Stimulated activated CD4-positive, alpha-beta T cell treated with anti-CD3 and anti-CD28 coated beads, TNF-alpha, amount 100 ng/mL, for 4 hours (primary cell): ENCODE measurements at places on chromosomes 16 and 17.

DNA sequence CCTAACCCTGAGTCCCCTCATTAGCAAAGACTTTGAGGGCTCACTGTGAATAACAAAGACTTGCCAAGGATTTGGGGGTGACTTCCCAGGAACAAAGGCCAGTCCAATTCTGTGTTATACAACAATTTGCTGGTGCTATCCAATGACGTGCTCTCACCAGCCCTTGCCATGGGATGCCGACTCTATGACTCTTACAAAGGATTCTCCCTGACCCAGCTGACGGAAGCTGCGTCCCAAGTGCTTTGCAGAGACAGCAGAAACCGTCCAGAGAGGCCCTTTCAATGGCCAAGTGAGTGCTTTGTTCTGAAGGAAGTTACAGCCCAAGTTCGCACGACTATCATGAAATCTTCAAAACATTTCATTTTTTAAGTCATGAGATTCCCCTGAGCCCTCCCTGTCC lies 345.3 kb upstream of the TNRC6C start:
- no peak for DNase-seq

DNA sequence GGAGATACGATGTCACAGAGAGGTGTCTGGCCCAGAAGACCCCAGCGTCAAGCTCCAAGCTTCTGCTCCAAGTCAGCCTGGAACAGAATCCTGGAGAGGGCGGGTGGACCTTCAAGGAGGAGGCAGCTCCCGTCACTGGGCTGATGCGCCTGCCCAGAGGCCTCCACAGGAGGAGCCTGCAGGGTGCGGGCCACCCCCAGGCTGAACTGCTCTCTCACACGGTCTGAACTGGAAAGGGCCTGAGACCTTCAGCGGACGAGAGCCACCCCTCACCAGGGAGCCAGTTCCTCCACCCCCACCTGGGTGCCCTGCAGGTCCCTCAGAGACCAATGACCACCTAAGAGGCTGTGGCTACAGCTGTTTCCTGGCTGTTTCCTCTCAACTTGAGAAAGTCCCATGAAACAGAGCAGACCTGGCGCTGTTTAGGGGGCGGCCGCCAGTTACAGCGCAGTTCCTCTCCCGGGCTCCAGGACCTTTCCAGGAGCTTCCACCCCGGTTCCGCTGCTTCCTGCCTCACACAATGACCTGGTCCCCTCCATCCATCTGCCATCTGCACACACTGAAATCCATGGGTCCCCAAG lies 36.0 kb upstream of the KLHDC4 start:
- DNase-seq, result no peak

GRCh38 chr16:51243936-51244436 lies 92.9 kb upstream of the SALL1 start:
- DNase-seq, result no peak

GRCh38 chr16:13503960-13504635 lies 415.9 kb upstream of the ERCC4 start:
- no peak for DNase-seq

GRCh38 chr17:49071106-49071505 lies 61.5 kb upstream of the B4GALNT2 start:
- DNase-seq, result no peak

GRCh38 chr17:74307984-74308773 lies 17.8 kb upstream of the KIF19 start:
- no peak for DNase-seq

- DNase-seq, result no peak
Observed at GRCh38 chr16:85583491-85584181, 29.5 kb upstream of the GSE1 start.

- DNase-seq, result no peak
Observed at GRCh38 chr16:56538331-56538730, 18.5 kb upstream of the BBS2 start.

DNA sequence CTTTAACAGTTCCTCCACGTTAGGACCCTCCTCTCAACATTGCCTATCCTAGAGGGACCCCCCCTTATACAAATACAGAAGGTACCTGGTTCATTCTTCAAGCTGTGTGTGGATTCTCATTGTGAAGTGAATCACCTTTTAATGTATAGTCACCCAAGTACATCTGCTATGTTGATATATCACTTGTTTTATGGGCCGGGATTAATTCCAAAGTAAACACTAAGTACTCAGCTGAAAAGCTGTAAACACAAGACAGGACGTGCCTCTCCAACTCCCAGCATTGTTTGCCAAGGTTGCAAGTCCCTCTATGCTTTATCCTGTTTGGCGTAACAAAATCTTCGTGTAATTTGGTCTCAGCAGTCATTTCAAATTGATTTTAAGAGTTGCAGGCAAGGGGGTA lies 123.6 kb downstream of the RBFOX1 start:
- no peak for DNase-seq

GRCh38 chr16:58198022-58198683 lies at the start of gene CSNK2A2:
TSS of gene CSNK2A2 (minus strand) at chr16:58198106. CDS start at chr16:58197736, 370 bp downstream.
- DNase-seq, result peak; percentile 39

DNA sequence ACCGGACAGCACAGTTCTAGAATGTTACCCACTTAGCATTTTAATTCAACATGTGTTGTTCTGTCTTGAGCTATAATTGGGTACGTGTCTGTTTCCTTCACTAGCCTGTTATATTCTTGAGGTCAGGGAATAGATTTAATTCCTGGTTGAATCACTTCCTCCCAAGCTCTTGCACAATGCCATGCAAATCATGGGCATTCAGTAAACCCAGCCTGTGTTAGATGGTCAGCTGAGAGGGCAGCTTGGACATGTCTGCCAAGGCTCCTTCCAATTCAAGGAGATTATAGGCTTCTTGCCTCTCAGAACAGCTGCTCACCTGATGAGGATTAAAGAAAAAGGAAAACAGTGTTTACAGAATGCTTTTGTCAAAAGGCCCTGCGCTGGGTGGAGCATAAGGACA lies 12.6 kb downstream of the C1QTNF1 start:
- no peak for DNase-seq

- DNase-seq, result no peak
Observed at GRCh38 chr16:75287708-75288107, 36.3 kb upstream of the BCAR1 start.

- DNase-seq, result no peak
Observed at GRCh38 chr16:12111223-12111622, 134.7 kb downstream of the SNX29 start.

DNA sequence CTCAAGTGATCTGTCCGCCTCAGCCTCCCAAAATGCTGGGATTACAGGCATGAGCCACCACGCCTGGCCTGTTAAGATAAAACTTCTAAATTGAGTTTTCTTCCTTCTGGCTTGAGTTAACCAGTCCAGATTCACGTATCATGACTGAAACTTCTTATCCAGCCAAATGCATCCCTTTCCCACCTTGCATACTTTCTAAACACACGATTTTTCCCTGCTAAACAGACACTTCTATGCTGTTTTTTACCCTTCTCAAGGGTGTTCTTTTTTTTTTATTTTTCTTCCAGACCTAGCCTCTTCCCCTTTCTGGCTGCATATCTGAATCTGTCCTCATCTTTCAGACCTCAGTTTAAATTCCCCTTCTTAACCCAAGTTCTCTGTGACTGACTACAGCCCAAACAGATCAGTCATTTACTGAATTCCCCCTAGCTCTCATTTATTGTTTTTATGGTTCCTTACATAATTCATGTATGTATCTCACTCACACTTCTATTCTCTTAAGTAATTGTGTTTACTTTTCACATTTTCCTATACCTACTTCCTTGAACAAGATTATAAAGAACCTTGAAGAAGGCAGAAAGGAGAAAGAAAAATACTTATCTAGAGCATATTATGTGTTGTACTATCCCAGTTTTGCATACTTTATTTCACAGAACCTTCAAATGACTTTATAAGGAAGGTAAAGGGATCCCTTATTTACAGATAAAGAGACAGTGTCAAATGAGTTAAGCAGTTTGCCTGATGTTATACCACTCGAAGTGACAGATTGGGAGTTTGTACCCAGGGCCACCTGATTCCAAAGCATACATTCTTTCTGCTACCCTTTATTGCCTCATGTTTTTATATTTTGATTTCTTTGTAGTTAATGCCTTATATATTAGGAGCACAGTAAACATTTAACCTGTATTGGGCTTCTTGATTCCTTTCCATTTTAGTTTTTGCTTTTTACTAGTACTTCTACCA lies 5.2 kb downstream of the EVI2B start:
- no peak for DNase-seq

DNA sequence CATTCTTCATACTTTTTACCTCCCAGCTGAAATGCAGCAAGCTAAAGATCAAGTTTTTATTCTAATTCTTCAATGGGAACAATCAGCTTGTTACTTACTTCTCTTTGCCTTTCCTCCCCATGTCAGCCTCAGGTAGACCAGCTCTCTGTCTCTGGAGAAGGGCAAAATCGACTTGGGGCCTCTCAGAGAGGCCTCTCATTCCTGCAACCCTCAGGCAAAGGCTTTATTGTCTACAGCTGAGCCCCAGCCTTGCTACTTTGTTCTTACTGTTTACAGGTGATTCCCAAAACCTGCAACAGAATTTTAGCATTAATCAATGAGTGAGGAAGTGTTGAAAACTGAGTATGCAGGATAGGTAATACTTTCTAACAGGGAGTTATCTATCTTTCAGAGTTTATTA lies 148.6 kb downstream of the KIF2B start:
- no peak for DNase-seq

DNA sequence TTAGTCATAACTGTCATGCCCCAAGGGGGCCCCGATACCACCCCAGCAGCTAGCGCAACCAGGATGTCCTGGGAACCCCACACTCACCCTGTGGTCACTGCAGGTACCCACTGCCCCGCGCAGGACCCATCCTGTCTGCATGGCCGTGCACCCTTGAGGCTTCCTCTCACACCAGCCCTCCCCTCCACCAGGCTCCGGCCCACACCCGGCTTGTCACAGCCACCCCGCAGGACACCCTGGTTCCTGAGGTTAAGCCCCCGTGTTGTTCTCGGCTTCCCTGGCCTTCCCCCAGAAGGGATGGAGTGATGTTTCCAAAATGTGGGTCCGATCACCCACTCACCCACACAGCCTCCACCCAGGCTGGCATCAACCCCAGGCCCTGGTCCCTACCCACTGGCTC lies 7.5 kb downstream of the DNASE1L2 start:
- no peak for DNase-seq

GRCh38 chr16:79613009-79613408 lies 12.5 kb upstream of the MAF start:
- no peak for DNase-seq

DNA sequence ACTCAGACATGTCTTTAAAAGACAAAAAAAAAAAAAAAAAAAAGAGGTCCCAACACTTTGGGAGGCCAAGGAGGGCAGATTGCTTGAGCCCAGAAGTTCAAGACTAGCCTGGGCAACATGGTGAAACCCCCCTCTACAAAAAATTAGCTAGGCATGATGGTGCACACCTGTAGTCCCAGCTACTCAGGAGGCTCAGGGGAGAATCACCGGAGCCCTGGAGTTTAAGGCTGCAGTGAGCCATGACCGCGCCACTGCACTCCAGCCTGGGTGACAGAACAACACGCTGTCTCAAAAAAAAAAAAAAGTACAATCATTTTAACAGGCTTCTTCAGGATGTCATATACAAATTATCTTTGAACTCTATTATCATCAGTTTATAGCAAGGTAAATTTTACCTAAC lies 22.0 kb downstream of the C16orf87 start:
- DNase-seq, result no peak

DNA sequence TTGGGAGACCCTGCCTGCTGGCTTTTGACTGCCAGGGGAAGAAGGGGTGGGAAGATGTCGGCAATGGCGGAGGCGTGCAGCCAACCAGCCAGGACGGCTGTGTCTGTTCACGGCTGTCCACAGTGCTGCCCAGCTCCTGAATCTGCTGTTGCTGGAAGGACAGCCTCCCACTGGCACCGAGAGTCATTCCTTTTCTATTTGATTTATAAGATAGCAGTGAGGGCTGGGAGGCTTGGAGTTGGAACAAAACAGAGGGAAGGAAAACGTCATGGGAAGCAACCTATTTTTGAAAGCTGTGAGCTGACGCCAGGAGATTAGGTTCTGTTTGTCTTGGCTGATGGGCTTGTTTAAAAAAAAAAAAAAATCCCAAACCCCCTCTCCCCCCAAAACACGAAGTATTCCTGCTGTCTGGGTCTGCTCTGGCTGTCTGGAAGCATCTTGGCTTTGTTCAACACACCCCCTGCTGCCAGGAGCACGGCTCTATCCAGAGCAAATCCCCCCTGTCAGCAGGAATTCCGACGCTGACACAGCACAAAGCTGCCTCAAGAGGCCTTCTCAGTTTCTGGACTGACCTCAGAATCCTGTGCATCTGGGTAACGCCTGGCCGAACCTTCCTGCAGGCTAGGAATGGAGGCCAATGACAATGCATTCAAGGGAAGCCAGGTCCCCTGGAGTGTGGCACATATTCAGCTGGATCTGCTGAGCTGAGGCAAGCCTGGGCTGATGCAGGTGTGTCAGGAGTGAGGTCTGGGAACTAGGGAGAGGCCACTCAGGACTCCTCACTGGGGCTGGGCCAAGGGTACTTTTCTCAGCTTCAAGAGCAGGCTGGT lies 41.0 kb upstream of the SREBF1 start:
- DNase-seq, result no peak

GRCh38 chr16:68062910-68063393 lies 22.2 kb upstream of the NFATC3 start:
- DNase-seq, result no peak

DNA sequence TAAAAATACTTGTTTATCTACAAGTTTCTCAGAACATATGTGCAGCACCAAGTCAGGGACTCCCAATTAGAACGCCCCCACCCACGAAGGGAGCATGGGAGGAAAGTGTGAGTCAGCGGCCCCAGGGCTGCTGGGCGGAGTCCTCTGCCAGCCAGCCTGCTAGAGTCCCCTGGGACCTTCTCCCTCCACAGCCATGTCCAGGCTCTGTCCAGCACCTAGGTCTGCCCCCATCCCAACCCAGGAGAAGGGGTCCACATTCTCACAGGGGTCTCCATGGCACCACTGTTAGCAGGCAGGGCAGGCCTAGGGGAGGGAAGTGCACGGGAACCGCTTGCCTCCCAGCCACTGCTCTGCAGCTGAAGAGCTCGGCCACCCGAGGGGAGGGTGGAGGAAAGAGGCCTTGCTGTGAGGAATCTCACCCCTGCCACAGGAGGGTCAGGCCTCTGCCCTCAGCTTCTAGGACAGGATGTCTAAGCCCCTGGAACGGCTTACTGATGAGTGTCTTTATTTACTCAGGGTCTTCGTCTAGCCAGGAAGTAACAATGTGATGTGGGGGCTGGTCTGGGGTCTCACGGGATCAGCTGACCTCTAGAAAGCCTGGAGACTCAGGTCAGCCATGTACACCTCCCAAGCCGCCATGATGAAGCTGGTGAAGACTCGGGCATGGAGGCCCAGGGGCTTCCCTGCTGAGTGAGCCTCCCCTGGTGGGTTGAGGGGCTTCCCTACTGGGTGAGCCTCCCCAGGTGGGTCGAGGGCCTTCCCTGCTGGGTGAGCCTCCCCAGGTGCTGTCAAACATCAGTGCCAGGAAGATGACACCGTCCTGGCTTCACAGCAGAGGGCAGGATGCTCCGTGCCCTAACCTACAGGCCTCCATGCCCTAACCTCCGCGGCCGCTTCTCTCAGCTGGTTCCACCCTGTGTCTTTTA lies 190.3 kb downstream of the RBFOX3 start:
- peak; percentile 26 for DNase-seq

GRCh38 chr17:80729761-80730160 lies 185.1 kb downstream of the RPTOR start:
- DNase-seq, result no peak

GRCh38 chr17:63640038-63640437 lies 17.8 kb downstream of the MAP3K3 start:
- DNase-seq, result no peak
